ENCODE measurements at places on chromosomes 12 and 14. TPM values are rescaled to one million over a fixed set of nuclear protein-coding genes. Genes with fewer than 3 reads are reported as not detected.

The MANSC1 gene
- total RNA-seq = 14.8 TPM

The IRAK3 gene
- total RNA-seq = 19.2 TPM

The SERPINA12 gene
- not detected for total RNA-seq

The CFAP73 gene
- total RNA-seq = not detected

The NELL2 gene
- 0.51 TPM for total RNA-seq

The CLEC2D gene
- total RNA-seq = 1.2 TPM

The DPF3 gene
- 2.9 TPM for total RNA-seq

The SPRYD4 gene
- 2.4 TPM for total RNA-seq

The NANOG gene
- not detected for total RNA-seq

The TSPAN31 gene
- total RNA-seq = 72.0 TPM

The PYGL gene
- 99.6 TPM for total RNA-seq

The GLT1D1 gene
- not detected for total RNA-seq

The CLEC1B gene
- not detected for total RNA-seq

The RTL1 gene
- not detected for total RNA-seq

The TMEM179 gene
- total RNA-seq = not detected

The ADAMTS20 gene
- not detected for total RNA-seq

The MLH3 gene
- 17.7 TPM for total RNA-seq

The MYH7 gene
- not detected for total RNA-seq

The C12orf54 gene
- total RNA-seq = not detected

The LRRC10 gene
- total RNA-seq = not detected

The SERPINA1 gene
- total RNA-seq = 0.23 TPM

GRCh38 chr12:95202691-95203486 is 14.4 kb downstream of the FGD6 start:
- peak; percentile 62 for DNase-seq

- no peak for DNase-seq
Observed at GRCh38 chr14:44449680-44450079, 57.4 kb downstream of the FSCB start.

DNA sequence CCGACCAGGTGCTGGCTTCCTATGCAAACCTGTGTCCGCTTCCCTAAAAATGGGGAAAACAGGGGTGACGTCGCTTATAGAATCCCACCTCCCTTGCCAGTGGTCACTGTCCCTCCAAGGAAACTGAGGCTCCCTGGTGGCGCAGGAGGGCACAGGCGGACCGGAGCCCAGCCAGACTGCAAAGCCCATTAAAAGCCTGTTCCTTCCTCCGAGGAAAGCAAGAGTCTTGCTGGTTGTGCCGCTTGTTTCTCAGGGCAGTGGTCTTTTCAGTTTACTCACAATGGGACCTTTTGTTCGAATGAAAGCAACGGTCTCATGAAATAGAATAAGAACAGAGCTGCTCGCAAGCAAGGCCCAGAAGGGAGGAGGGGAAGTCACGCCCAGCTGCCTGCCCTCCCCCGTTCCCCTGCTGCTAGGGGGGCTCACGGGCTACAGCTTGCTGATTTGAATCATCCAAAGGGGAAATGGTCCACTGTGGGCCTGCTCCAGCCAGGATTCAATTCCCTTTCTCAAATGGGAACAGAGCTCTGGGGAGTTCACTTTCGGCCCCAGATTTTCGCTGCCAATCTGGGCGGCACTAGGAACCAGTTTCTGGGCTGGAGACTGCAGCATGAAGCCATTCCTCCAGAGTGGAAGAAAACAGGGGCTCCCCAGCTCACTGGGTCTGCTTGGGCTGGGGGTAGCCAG is 4.6 kb upstream of the SELPLG start:
- DNase-seq = peak; percentile 20

- DNase-seq = no peak
Observed at GRCh38 chr12:59494617-59495016, 101.2 kb upstream of the SLC16A7 start.

DNA sequence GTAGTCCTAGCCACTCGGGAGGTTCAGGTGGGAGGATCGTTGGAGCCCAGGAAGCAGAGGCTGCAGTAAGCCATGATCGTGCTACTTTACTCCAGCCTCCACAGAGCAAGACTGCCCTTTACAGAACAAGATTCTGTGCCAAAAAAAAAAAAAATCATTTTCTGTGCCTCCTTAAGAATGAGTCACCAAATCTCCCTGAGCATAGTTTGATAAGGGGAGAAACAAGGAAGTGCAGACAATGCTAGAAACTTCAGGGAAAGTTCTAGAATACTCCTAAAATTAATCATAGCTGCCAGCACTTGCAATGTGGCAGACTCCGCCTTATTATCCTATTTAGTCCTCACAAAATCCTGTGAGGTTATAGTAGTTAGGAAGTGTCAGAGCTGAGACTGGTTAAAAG is 74.5 kb downstream of the KCNK10 start:
- DNase-seq = peak; percentile 4

GRCh38 chr12:102958073-102958829 is 777 bp downstream of the ASCL1 start:
- peak; percentile 53 for DNase-seq

GRCh38 chr12:10740182-10740581 is 17.1 kb upstream of the YBX3 start:
- no peak for DNase-seq

GRCh38 chr12:11016937-11017336 is 5.5 kb downstream of the TAS2R19 start:
- DNase-seq = no peak

DNA sequence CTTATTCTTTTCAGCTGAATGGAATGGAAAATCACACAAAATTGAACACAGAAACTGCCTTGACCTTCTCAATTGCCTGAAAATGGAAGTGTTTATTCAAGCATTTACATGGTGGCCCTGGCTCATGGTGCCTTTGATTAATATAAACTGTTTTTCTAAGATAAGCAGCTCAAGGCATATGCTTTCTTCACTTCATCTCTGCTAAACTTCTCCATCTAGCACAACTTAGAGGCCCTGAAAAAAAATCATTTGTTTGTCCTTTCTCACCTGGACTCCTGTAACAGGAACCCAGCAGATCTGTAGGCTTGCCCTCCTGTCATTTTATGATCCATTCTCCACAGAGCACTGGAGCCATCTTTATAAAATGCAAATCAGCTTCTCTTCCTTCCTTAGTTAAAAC is 117.5 kb upstream of the KRR1 start:
- DNase-seq = no peak

DNA sequence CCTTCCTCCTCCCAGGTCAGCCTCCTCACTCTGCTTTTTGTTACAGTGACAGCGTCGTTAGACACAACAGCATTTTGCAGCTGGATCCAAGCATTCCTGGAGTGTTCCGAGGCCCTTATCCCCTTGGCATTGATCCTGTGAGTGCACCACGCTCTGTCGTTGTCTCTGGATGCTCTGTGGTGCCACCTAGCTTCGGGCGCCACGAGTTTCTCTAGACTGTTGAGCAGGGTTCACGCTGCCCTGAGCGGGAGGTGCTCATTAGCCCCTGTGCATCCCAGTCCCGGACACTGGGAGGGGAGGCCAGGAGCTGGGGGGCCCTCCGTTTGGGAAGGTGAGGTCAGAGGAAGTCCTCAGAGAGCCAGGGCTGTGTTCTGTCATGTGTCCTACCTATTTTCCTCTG is 17.3 kb upstream of the DNAH10 start:
- no peak for DNase-seq

GRCh38 chr12:9041321-9041720 is 52.0 kb downstream of the KLRG1 start:
- DNase-seq = no peak

DNA sequence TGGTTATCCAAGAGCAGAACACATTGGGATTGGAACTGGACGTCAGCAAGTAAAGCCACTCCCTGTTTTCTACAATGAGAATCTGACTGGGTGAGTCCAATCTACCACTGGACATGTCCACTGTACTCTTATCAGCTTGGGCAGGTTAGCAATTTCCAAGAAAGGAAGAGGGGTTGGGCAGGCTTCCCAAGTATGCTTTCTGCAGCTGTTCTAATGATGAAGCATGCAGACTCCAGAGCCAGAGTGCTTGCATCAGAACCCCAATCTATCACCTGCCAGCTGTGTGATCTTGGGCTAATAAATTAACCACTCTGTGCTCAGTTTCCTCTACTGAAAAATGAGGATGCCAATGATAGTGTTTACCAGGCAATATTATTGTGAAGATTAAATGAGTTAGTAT is 92.0 kb downstream of the EMP1 start:
- DNase-seq = no peak

DNA sequence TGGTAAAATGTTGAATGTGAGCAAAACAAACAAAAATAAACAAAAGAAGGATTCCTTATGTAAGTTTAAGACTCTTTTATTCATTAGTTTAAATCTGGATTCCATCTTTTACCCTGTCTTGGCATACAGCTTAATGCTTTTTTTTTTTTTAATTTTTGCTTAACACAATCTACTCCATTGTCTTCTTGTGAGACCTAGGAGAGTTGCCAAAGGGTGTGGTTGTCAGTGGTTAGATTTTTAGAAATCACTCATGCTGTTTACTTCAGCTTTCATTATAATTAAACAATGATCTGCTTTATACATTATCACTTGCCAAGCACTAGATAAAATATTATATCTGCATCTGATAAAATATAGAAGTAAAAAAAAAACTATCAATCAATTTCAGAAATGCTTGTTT is 77.7 kb upstream of the KITLG start:
- DNase-seq = no peak

DNA sequence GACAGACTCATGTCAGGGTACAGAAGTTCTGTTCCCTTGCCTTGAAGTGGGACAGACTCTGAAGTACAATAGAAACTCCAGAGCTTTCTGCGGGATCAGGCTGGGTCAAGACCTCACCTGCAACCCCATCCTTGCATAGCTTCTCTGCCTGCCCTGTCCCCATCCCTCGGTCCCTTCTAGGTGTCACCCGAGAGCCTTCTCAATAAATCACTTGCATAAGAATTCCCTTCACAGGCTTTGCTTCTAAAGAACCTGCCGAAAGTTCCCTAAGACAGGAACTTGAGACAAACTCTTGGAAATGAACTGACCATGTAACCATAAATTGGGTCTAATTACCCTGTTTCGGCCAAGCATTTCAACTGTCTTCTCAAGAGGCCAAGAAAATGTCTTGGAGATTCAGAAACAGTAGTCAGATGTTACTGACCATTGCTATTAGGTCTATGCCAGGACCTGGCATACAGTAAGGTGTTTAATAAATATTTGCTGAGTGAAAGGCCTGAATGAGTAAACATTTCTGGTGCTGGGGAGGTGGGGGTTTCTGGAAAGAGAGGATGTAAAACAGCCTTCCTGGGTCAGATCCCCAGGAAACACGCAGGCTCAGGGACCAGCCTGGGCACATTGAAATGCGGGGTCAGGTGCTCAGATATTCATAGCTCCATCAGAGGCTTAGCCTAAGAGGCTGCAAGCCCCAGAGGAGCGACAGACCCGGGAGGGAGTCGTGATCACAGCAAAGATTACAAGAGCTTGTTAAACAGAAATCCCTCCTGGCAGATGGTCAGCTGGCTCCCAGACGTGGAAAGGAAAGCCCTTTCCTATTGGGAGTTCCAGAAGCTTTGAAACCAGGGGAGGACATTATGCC is 226.2 kb upstream of the LHX5 start:
- no peak for DNase-seq

- DNase-seq = no peak
Observed at GRCh38 chr12:110426406-110426805, 22.9 kb upstream of the ANAPC7 start.

DNA sequence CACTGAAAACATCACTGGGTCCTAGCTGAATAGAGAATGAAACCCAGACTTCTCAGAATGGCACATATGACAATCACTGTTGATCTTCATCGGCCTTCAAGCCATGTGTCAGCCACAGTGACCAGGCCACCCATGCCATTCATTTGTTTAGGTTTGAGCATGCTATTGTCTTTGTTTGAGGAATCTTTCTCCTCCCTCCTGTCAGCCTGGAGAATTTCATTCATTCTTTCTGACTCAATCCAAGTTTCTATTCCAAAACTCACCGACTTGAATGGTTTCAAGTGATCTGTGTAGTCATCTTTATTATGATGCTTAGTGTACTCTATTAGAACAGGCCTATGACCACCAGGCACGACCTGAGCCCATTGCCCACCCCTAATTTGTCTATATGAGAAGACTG is 106.3 kb downstream of the ETNK1 start:
- no peak for DNase-seq

GRCh38 chr14:58151133-58152013 is 640 bp downstream of the ARMH4 start:
- peak; percentile 41 for DNase-seq

- no peak for DNase-seq
Observed at GRCh38 chr14:76781648-76782051, 20.4 kb downstream of the VASH1 start.

GRCh38 chr12:53505086-53505485 is 2.2 kb downstream of the NPFF start:
- DNase-seq = no peak

DNA sequence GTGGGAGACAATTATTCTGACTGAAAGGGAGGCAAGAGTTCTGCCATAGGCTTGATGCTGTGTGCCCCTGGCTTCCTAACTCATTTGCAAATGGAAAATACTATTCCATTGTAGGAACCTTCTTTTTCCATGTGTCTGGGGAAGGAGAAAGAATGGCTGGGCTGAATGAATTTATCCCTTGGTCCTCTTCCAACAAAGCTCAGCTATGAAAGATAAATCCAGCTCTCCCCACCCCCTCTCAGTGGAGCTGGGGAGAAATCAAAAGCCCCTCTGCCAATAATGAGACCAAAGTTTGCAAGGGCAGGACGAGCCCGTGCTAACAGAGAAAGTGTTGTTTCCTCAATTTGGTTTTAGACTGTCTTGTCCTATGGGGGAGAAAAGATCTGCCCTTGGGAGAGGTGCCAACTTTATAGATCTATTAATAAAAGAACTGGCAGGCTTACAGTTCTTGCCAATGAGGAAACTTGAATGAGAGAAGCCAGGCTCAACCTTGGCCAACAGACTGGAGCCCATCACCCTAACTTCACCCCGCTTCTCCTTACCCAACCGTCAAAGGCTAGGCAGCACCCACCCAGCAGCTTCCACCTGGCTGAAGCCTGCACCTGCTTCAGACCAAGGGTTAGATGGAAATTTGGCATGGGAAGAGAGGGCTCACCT is 8.9 kb upstream of the TCL1B start:
- no peak for DNase-seq

GRCh38 chr14:96016501-96017160 is 22.5 kb upstream of the C14orf132 start:
- DNase-seq = no peak

DNA sequence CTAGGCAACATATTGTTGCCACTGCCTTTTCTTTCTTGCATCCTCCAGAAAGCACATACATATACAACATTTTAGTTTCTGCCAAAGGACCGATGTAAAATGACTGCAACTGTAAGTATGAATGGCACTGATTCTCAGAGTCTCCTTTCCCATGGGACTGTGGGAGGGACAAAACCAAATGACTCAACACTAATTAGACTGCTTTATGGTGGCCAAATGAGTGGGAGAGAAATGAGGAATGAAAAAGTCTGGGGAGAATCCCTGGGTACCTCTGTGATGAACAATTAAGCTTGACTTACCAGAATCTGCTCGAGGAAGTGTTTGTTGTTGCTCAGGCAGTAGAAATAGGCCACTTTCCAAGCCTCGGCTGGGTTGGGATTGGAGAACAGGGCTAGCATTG is 10.1 kb downstream of the ZFYVE26 start:
- DNase-seq = no peak

DNA sequence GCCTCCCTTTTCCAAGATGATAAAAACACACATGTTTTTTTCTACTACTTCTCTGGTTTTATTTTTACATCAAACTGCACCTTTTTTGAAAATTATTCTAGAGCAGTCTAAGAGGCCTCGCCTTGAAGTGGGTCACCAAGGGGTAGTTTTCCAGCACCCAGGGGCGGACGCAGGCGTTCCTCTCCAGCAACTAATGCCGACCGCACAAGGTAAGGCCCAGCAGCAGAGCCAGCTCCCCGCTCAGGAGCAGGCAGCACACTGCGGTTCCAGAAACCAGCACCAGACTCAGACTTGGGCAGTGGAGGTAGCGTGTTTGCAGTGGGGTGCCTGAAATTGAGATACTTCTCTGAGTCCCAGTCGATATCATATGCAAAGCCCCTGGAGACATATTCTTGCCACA is 31.6 kb downstream of the EP400 start:
- no peak for DNase-seq
